ENCODE measurements at places on chromosomes 11 and 22. TPM values are rescaled to one million over a fixed set of nuclear protein-coding genes. Genes with fewer than 3 reads are reported as not detected.

- DNase-seq = no peak
These were observed 54.6 kb downstream of the MCHR1 start for GRCh38 chr22:40733919-40734318.

- no peak for DNase-seq
These were observed 62.1 kb downstream of the DDI1 start for GRCh38 chr11:104098555-104098954.

The OR5A1 gene
- not detected for total RNA-seq

DNA sequence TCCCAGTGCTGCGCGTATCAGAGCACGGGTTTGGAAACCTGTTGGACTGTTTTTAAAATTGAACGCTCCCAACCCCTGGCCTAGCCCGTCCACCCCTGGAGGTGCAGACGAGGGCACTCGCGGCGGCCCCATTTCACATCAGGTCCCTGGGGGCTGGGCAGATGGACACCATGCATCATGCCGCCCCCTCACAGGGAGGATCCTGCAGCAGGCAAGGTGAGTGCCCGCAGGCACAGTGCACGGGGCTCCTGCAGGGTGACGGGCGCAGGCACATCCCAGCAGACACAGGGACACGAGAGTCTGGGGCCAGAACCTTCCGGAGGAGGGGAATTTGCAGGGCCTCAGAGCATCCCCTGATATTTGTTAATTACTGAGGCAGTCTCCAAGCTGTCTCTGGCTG, 7.3 kb downstream of the ANO9 start:
- DNase-seq = no peak

The HEPN1 gene
- not detected for total RNA-seq

- DNase-seq = no peak
These were observed 116.0 kb downstream of the CSTPP1 start for GRCh38 chr11:47052576-47052975.

The MRGPRF gene
- 6.5 TPM for total RNA-seq

The ZNHIT2 gene
- 14.1 TPM for total RNA-seq

All from H7 (cell line).